ENCODE measurements at places on chromosomes 6 and 20.

- no peak for DNase-seq
These were observed 67.8 kb downstream of the TIAM2 start for GRCh38 chr6:155062866-155063341.

- no peak for DNase-seq
These were observed 195.5 kb downstream of the SIM1 start for GRCh38 chr6:100269189-100269588.

- DNase-seq: no peak
These were observed 192.4 kb downstream of the ZMYND8 start for GRCh38 chr20:47164140-47164539.

DNA sequence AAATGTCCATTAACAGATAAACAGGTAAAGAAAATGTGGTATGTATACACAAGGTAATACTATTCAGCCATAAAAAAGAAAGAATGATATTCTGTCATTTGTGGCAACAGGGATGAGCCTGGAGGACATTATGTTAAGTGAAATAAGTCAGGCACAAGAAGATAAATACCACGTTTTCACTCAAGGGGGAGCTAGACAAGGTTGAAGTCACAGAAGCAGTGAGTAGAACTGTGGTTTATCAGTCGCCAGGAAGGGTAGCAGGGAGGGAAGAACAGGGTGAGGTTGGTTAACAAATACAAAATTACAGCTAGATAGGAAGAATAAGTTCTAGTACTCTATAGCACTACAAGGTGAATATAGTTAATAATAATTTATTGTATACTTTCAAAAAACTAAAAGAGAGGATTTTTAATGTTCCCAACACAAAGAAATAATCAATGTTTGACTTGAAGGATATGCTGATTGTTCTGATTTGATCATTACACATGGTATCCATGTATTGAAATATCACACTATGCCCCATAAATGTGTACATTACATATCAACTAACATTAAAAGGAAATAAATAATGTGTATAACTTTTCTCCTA lies 21.1 kb downstream of the RTN4IP1 start:
- DNase-seq: peak; percentile 23

- no peak for DNase-seq
These were observed 154.5 kb upstream of the PRND start for GRCh38 chr20:4567170-4567569.

- no peak for DNase-seq
These were observed 42.7 kb upstream of the EZR start for GRCh38 chr6:158861686-158862381.

GRCh38 chr6:40408786-40409542 lies 178.2 kb downstream of the LRFN2 start:
- DNase-seq: no peak

DNA sequence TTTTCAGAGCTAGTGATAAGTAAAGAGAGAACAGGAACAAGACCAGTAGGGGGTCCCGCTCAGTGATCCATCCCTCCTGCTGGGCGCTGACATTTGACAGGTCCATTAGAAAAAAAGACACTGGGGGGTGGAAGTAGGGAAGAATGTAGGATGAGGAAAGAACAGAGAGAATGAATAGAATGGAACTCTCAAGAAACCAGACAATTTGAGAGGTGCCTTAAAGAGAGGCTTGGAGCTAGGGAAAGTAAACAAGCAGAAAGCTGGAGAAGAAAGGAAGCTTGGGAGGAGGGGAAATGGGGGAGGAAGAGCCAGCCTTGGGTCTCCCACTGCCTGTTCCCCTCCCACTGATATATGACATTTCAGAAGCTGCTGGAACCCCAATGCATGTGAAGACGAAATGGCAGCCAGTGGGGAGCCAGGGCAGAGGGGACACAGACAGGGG lies 8.4 kb downstream of the GABBR1 start:
- DNase-seq: no peak

DNA sequence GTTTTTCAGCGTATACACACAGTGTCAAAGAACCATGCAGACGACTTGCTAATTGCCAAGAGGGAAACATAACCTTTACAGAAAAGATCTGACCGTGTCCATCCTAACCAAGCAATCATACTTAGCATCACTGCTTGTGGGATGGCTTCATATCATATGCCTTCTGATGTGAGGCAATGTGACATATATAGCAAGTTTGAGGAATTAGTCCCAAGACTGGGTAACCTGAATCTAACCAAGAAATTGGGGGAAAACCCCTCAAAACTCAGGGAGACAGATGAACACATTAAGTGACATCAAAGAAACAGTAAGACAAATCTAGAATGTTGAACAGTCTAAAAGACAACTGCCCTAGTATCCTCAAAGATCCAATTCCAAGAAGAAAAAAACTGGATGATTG lies 18.4 kb downstream of the GNL1 start:
- no peak for DNase-seq

- no peak for DNase-seq
These were observed 5.4 kb downstream of the EYA2 start for GRCh38 chr20:46900086-46900485.

DNA sequence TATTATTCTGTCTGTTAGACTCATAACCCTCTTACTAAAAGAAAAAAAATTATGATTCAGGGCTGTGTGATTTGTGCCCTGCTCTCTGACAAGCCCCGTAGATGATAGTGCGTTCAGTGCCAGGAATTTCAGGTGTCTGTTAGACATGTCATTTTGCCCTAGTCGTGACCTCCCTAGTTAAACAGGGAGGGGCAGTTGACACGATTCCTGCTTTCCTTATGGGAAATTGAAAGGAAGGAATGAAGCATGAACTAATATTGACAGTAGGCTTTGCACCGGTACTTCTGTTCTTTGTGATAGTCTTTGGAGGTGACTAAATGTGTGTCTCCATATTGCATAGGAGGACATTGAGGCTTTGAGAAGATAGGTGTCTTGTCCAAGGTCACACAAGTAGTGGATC lies 26.3 kb downstream of the RPRD1B start:
- no peak for DNase-seq

GRCh38 chr6:136085370-136086115 lies 164.6 kb downstream of the MTFR2 start:
- DNase-seq: no peak

- no peak for DNase-seq
These were observed 512.3 kb downstream of the TFAP2B start for GRCh38 chr6:51330971-51331370.

DNA sequence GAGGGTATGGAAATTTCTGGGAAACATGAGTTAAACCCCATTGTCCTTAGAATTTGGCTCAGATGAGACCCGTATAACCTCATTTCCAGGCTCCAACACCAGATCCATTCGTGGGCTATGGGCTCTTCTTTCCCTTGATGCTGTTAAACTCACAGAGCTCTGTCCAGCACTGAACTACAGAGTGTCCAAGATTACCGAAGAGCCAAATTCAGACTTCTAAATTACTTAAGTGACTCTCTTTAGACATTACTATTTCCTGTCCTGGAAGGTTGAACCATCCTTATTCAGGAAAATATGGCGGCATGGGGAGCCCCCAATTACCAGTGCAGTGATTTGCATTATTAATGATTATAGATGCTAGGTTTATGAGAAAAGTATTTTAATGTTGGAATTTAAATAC lies 124.9 kb upstream of the EDN1 start:
- no peak for DNase-seq

DNA sequence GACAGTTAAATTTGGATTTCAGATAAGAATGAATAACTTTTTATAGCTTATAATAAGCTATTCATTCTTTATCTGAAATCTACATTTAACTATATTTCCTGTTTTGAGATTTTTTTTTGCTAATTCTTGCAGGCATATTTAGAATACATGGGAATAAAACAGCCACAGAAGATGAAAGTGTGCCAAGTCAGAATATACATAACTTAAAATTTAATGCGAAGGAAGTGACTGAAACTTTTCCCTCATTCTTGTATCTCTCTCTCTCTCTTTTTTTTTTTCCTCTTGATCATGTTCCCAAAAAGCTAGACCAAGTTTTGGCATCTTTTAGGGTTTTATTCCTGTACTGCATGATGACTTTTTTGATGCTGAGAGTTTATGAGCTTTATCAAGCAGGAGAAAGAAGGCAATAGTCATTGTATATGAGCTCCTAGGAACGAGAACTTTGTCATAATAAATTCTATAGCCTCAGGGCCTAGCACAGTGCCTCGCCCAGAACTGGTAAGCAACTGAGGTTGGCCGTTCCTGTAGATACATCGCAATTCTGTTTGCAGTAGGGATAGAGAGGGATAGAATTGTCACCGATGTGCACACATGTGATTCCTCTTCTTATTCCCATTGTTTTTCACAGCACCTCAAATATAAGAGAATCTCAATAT lies 205.2 kb downstream of the MYLK4 start:
- DNase-seq: no peak

DNA sequence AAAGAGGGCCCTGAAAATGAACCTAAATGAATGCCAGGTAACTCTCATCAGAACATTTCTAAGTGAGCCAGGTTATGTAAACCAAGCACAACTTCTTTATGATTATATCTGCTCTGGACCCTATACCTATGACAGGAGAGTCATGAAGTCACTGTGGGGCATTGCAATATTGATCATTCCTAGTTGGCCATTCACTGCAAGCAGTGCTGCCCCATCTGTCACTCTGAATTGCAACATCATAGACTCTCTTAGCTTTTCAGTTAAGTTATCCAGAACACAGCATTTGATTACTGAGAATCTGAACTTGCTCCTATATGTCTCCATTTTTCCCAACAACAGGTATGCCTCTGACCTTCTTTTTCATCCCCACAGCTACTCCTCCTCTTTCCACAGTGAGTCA lies 3.3 kb downstream of the COL21A1 start:
- no peak for DNase-seq

DNA sequence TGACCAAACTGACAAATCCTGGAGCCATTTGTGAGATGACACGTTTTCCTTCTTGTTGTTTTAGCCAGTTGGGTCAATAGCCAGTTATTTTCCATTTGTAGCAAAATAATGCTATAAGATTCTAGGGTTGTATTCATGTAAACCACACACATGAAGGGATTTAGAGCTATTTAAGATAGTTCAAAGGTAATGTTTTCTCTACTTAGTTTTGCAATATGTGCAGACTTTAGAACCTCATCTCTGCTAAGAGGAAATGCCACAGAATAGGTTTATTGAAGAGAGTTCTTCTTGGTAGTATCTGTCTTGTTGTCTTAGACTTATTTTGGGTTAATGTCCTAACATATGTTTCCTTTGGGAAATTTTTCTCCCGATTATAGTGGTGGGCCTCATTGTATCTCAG lies 213.5 kb upstream of the RIMS1 start:
- no peak for DNase-seq

GRCh38 chr20:54806462-54806861 lies 331.1 kb downstream of the DOK5 start:
- no peak for DNase-seq

- no peak for DNase-seq
These were observed 46.2 kb downstream of the CYB5R4 start for GRCh38 chr6:83905648-83906047.

DNA sequence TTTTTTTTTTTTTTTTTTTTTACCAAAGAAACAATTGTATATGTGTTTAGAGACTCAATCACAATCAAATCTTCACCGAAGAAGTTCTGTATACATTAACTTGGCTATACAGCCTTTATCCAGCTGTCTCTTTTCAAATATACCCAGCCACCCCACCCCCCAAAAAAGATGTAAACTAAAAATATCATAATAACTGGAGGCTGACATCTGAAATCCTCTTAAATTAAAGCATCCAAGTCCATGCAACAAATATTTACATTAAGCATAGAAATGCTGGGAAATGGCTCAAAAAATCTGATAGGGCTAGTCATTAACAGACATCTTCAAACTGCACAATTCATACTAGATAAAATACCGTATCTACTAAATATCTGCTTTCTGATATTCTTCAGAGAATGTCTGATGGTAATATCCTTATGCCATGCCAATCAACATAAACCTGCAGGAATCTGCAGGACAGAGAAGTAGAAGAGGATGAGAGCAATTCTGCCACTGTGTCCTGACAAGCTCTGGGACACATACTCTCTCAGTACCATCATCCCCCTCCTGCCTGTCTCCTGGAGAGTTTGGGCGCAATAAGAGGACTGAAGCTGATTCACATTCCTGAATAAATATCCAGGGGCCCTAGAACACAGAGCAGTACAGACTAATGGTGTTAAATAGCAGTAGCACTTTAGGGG lies 152.4 kb downstream of the KIF6 start:
- no peak for DNase-seq

DNA sequence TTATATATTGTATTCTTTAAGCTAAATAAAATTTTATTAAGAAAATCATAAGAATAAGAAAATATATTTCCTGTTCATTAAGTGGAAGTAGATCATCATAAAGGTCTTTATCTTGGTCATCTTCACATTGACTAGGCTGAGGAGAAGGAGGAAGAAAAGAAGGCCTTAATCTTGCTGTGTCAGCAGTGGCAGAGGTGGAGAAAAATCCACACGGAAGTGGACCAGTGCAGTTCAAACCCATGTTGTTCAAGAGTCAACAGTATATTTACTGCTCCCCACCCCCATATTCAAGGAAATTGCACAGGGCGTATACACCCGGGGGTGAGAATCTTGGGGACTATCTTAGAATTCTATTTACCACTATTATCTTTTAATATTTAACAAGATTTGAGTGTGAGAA lies 178.6 kb upstream of the SCGN start:
- DNase-seq: no peak

GRCh38 chr6:38909015-38909730 lies 139.4 kb upstream of the GLP1R start:
- no peak for DNase-seq

- no peak for DNase-seq
These were observed 163.5 kb downstream of the PRL start for GRCh38 chr6:22133357-22133756.

DNA sequence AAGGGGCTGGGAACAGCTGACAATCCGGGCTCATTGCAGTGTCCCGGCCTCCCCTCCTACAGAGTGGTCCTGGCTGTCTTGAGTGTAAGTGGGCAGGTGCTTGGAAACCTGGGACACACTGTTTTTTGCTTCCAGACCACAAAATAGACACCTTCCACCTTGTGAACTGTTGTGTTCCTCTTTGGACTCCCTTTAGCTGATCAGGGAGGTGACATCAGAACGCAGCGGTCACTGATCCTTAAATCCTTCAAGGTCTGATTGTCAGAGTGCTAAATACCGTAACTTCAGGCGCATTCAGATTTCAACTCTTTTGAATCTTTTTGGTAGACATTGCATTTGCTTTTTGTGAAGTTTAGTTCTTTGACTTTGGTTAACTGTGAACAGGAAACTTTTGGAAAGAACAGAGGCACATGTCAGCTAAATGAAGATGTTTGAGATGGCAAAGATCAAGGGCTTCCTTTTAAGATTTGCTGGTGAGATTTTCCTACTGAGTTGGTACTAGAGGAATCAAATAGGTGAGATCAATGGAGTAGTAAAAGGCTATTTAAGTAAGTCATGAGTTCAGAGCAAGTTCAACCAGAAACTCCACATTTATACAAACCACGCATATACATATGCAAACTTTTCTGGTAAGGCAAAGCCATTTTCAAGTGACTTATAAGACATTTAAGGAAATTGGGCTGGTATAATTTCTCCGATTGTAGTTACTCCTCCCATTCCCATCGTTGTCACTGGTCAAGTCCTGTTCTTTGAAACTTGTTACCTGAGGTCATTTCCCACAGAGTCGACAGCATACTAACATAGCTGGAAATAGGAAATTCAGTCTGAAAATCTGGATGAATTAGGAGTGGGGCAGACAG lies 6.3 kb downstream of the PPP1R3G start:
- DNase-seq: no peak

GRCh38 chr6:43070028-43070632 lies 6.0 kb upstream of the PTK7 start:
- peak; percentile 74 for DNase-seq

GRCh38 chr6:7910298-7910653 lies 312 bp downstream of the TXNDC5 start:
- DNase-seq: no peak

- peak; percentile 10 for DNase-seq
These were observed at the start of gene DAAM2 for GRCh38 chr6:39791850-39792539. Gene DAAM2, plus strand, starts transcription at chr6:39792376. Its CDS starts 63,927 bp downstream, at chr6:39856303.

- no peak for DNase-seq
These were observed 111.6 kb downstream of the EPHA7 start for GRCh38 chr6:93307505-93308409.

All from HuH-7.5 (cell line).